ENCODE measurements at places on chromosomes 3 and 15.

GRCh38 chr3:58058361-58059263, 50.4 kb downstream of the FLNB start:
- DNase-seq: no peak

DNA sequence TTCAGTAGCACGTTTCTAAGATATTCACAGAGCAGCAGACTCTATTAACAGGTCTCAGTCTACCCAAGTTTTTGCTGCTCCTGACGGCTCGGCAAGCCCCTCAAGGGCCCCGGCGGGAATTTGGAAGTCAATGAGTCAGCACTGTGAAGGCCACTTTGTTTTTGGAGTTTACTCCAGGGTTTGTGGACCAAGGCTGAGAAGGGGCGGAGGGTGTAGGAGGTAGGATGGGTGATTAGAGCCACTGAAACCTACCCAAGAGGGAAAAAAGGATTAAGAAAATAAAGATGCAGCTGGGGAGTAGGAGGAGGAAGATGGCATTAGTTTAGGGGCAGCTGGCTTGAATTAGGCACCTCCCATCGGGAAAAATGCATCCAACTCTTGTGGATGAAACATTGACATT, 87.6 kb downstream of the BDH1 start:
- DNase-seq: no peak

GRCh38 chr3:149592758-149593240, 65.0 kb downstream of the WWTR1 start:
- DNase-seq: no peak

DNA sequence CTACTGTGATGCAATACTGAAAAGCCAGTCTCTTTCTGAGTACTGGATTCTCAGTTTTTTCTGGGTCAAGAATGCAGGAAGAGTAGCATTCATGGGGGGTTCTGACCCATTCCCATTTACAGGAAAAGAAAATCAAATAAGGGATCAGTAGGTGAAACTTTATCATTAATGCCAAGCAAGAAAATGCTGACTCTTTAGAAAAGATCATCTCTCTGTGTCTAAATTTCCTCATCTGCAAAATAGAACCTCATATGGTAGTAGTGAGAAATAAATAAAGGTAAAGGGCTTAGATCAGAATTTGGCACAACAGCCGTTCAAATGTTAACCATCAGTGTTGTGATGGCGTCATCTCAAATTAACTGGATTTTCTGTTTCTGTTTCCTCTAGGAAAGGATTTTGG, 807.6 kb upstream of the LMCD1 start:
- no peak for DNase-seq

DNA sequence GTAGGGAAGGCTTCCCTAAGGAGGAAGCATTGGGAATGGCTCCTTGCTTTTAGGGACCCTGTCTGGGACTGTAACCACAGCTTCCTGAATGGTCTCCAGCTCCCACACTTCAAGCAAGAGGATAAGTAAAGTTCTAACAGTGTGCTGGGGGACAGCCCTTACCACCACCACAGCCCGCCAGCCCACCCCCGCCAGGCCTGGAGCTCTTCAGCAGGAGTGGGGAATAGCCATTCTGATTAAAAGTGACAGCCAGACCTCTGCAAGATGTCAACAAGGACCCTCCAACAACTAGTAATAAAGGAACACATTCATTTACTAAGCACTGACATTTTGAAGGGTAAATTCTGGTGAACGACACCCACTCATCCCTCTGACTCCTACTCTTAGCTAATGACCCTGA, 49.4 kb downstream of the CPN2 start:
- no peak for DNase-seq

Data from activated T-helper 1 cell treated with anti-CD3 and anti-CD28 coated beads, Interleukin-2, amount 50 U/mL, for 16 hours (primary cell).